WTC11 (cell line): ENCODE measurements at places on chromosomes 7 and 10. TPM values are rescaled to one million over a fixed set of nuclear protein-coding genes. Genes with fewer than 3 reads are reported as not detected.

OR2A12 gene
- total RNA-seq: not detected in 3 replicates

- H3K27ac ChIP-seq: no peak overlapping the region
- H3K27me3 ChIP-seq: peaks cover 6% of the 10 kb centered on the region
- H3K36me3 ChIP-seq: peaks cover 50% of the 10 kb centered on the region
- DNase-seq: no peak
- no peak overlapping the region for H3K4me3 ChIP-seq
- peaks cover 9% of the 10 kb centered on the region for H3K4me1 ChIP-seq
These were observed 68.1 kb upstream of the ADCY1 start for GRCh38 chr7:45506059-45506458.

DNA sequence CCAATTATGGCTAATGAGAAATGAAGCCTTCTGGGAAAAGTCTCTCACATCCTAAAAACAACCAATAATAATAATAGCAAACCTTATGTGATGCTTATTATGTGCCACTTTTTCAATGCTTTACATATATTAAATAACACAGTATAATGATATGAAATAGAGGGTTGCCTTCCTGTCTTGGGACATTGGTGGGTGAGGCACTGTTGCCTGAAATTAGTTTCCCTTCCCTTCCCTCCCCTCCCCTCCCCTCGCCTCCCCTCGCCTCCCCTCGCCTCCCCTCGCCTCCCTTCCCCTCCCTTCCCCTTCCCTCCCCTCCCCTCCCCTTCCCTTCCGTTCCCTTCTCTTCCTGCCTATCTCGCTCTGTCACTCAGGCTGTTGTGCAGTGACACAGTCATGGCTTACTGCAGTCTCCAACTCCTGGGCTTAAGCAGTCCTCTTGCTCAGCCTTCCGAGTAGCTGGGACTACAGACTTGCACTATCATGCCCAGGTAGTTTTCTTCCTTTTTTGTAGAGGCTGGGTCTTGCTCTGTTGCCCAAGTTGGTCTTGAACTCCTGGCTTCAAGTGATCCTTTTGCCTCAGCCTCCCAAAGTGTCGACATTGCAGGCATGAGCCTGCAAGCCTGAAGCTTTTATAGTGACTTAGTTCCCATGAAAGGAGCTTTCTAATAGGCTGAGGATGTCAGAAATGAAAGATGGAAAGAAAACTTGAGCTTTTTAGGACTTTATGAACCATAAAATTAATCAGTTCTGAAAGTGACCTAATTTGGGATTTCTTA, 47.9 kb downstream of the PHTF2 start:
- no peak overlapping the region for H3K27ac ChIP-seq
- no peaks in the 10 kb centered on the region for H3K36me3 ChIP-seq
- H3K4me1 ChIP-seq: peaks cover 9% of the 10 kb centered on the region; the same call in 1 of the 2 replicates
- no peaks in the 10 kb centered on the region for H3K27me3 ChIP-seq
- H3K4me3 ChIP-seq: no peak overlapping the region

CUEDC2 gene
- total RNA-seq: 40.2 to 69.0 TPM (median 65.8 TPM) in 3 replicates

GDF10 gene
- total RNA-seq: 0.09 to 0.24 TPM (median 0.18 TPM) in 3 replicates

GJD4 gene
- not detected in 3 replicates for total RNA-seq

DNA sequence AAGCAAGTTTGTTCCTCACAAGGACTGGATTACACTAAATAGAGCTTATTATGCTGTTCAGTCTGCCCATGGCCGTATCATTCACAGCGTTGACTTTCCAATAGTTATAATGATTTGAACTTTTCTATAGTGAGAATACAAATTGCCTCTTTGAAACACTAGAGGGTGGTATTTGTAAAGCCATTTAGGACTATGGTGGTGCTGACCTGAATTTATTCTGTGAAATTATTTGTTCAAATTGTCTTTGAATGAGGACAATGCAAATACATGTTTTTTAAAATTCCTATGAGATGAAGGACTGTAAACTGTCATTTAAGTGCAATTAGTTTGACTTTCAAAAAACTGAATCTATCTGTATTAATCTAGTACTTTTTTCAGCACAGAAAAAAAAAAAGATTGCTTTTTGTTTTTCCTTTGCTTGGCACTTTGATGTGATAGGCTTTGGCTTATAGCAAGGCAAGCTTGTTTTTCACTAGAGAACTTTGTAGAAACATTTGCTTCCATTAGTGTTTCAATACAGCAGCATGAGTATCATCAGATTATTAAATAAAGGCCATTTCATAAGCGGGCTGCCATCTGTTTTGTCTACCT, 122.7 kb upstream of the TMEM229A start:
- no peak overlapping the region for H3K4me3 ChIP-seq
- peaks cover 10% of the 10 kb centered on the region for H3K4me1 ChIP-seq
- H3K36me3 ChIP-seq: peaks cover 5% of the 10 kb centered on the region; the same call in 1 of the 2 replicates
